ENCODE measurements at places on chromosomes 12 and 14.

DNA sequence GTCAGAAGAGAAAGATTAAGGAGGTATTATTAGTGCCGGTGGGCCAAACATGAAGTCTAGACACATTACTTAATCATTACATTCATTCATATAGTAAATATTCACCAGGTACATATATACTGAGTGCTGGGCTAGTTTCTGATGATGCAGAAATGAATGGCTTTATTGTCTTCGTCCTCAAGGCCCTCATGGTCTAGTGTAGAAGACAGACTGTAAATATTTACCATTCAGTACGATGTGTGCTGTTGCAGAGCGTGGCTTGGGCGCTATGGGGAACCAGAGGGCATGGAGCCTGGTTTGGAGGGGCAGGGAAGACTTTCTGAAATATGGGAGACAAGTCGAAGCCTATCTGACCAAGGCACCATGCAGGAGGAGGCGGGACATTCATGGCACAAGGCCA is 37.0 kb upstream of the TCL1B start:
- DNase-seq, result no peak

GRCh38 chr12:68962877-68963855 is 30.2 kb upstream of the CPM start:
- no peak for DNase-seq

DNA sequence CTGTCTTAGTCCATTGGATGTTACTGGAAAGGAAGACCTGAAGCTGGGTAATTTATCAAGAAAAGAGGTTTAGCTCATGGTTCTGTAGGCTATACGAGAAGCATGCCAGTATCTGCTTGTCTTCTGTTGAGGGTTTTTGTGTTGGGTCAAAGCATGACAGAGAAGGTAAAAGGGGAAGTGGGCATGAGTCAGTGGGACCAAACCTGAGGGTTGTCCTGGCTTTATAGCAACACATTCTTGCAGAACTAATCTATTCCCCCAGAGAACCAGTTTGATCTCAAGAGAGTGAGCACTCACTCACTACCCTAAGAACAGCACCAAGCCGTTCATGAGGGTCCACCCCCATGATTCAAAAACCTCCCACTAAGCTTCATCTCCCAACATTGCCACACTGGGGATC is 19.0 kb upstream of the KRAS start:
- DNase-seq, result no peak

- DNase-seq, result peak; percentile 10
These were observed 4.0 kb upstream of the CKAP4 start for GRCh38 chr12:106251631-106252455.

DNA sequence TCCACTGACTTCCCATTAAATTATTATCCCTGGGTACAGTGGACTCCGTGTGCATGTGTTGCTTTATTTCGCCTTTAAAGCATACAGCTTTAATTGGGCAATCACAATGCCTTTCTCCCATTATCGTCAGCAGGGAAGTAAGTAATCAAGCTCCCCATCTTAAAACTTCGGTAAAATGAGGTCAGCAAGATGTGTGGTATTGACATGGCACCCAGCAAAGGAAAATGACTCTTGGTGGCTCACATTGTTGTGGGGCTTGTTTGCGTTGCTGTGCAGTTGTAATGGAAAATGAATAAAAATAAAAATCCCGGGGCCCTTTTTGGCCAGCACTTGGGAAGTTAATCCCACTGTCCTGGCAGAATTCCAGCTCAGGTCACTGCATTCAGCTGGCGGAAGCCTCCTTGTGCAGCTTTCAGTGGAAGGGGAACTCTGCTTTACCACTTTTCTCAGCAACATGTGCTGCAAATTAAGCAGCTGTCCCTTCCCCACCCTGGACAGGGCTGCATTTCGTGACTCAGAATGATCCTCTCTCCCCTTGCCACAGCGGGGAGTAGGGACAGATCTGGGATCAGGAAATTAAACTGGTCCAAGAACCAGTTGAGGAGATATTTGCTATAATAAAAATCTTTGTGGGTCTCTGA is 13.9 kb upstream of the ATP2A2 start:
- peak; percentile 89 for DNase-seq

DNA sequence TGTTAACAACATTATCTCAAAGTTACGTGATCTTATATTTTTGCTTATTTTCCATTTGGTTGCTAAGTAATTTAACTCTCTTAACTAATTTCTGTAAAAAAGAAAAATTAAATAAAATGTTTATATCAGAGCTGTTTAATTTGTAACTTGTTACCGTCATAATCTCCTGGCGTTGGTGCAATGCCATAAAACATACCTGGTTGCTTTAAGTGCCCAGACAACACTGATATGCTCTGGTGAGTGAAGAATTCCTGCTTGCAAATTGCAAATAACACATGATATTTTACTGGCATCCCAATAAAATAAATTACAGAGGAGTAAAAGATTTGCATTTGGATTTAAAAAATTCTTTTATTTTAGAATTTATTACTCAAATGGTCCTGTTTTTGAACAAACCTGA is 640.1 kb upstream of the MIS18BP1 start:
- DNase-seq, result no peak

GRCh38 chr12:89800435-89800834 is 91.8 kb upstream of the ATP2B1 start:
- no peak for DNase-seq

- DNase-seq, result no peak
These were observed 26.2 kb upstream of the HSP90B1 start for GRCh38 chr12:103903993-103904392.

- DNase-seq, result peak; percentile 58
These were observed 647 bp upstream of the SIX1 start for GRCh38 chr14:60649875-60650372.

- no peak for DNase-seq
These were observed 111.9 kb downstream of the CALM1 start for GRCh38 chr14:90508536-90509254.

GRCh38 chr14:104588066-104588857 is 8.7 kb downstream of the C14orf180 start:
- no peak for DNase-seq

DNA sequence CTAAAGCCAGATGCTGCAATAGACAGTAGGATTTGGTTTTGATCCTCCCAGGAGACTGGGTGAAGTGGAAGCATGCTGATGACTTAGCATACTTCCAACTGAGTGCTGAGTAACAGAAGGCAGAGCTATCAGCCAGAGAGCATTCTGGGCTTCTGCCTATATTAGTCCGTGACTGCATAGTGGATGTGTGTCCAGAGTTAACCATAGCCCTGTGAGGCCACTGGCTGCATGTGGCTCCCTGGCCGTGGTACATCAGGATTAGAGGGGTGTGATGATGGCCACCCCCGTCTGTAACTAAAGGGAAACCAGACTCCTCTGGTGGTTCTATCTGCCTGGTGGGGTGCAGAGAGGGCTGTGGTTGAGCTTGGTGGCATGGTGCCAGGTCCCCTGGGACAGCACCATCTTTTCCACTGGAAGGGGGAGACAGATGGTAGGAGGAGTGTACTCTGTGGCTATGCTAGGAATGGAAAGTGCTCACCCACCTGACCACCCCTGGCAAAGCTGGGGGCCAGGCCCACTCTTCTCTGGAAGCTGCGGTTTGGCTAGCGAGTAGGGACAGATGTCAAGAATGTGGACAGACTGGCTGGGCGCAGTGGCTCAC is 27.4 kb downstream of the ABCD4 start:
- DNase-seq, result peak; percentile 26

DNA sequence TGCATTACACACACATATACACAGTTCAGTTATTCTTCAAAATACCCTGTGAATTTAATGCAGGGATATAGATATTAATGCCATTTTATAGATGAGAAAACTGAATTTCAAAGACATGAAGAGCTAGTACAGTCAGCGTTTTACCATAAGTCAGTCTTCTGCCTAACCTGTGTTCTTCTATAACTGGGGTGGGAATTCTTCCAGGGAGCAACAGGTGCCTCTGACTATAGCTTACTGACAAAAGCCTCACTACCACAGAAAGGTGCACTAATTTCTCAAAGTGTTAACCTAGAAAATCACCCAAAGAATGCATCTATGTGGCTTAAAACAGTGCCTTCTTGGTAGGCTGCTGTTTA is 84.4 kb downstream of the STXBP6 start:
- DNase-seq, result no peak

DNA sequence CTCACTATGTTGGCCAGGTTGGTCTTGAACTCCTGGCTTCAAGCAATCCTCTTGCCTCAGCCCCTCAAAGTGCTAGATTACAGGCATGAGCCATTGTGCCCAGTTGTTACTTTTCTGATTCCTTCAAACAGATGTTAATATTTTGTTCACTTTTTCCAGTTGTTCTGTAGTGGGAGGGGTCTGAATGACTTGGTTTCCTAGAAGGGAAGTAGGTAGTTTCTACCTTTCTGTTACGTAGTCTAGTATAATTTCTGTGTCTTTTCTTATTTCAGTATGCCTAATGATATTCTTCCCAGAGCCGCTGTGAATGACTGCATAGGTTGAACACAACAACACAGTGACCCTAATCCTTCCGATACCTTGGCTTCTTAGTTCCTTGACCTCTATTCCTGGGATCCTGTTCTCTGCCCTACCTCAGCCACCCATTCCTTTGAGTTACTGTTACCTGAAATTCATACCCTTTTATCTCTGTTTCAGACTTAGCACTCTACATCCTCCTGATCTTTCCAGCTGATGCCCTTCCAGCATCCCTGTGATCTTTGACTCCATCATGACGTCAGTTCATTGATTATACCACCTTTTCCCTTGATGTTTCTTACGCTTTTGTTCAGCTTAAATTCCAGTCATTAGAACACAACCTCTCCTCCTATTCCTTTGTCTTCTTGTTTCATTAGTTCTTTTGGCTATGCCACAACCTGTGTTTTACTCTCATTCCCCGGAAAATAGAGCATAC is 33.3 kb downstream of the RCOR1 start:
- no peak for DNase-seq

DNA sequence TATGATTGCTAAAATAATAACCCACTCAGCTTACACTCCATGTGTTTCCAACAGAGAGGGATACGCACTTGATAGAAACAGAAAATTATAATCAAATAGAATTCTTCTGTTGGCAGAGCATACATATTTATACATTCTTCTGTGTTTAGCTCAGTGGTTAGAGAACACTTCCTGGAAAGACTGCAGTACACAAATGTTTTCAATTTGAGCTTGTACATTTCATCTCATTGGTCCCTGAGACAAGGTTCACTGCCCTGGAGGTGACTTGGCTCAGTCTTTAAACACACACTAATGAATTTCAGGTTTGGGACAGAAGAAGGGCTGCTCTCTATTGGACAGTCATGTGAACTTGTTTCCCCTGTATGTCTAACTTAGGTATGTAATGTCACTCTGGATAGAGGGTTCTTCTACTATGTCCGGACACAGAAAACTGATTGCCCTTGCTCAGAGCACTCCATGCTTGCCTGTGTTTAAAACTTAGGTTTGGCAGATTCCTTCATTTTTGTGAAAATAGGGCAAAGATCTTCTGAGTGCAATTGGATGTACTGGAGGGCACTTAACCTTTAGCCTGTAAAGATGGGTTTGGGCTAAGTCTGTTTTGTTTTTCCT is 22.9 kb downstream of the PROX2 start:
- peak; percentile 9 for DNase-seq

DNA sequence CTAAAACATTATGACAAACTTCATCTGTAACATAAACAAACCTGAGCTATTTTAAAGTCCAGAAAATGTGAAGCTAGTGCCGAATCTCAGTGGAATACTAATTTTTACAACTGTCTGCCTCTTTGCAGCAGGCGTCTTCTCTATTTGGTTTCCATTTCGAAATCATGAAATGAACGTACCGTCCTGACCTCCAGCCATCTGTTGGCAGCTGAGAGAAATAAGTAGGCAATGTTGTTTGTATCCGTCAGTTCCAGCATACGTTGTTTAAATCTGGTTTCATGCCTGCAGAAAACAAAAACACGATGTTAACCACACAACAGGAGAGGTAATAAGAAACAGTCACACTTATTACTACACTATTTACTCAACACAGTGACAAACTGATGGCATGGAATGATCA is 54.3 kb upstream of the KCNJ8 start:
- no peak for DNase-seq

GRCh38 chr14:93978735-93979134 is 2.4 kb upstream of the ASB2 start:
- no peak for DNase-seq

- DNase-seq, result peak; percentile 77
These were observed 494.3 kb upstream of the ATXN7L3B start for GRCh38 chr12:74043343-74043742.

GRCh38 chr12:132804426-132804861 is 24.2 kb downstream of the GOLGA3 start:
- DNase-seq, result no peak

DNA sequence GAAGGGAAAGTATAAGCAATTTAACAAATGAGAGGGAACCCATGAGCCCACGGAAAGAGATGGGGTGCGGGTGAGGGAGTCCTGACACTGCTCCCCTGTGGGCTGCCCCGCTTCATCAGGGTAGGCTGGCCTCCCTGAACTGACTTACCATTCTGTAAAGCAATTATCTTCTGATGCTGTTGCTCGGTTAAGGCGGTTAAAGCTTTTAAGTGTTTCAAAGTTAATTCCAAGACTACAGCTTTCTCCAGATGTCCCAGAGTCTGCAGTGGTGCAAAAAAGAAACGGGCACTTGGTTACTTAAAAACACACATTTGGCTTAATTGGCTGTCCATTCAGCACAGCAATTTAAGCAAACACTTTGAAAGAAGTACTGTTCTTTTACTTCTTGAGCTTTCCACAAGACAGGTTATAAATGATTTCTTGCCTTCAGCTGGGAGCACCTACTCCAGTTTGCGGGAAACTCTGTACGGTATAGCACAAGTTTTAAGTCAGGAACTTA is 1.3 kb downstream of the BHLHE41 start:
- peak; percentile 36 for DNase-seq

DNA sequence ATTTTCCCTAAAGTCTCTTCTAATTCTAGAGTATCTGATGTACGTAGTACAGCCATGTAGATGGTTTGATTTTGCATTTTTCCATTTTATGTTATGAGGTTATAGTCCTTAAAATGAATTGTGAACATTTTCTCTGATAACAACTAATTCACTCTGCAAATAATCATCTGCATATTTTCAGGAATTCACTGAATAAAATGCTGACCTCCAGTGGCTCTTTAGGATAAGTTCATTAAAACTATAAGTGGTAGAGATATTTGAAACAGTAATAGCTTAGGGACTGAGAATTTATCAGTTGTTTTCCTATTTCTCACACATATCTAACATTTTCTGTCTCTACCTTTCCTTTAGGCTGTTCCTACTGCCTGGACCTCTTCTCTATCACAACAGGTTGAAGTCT is 4.4 kb downstream of the MSRB3 start:
- no peak for DNase-seq

GRCh38 chr12:91239481-91239880 is 56.9 kb upstream of the DCN start:
- no peak for DNase-seq

GRCh38 chr12:19643635-19644034 is 204.3 kb downstream of the AEBP2 start:
- peak; percentile 42 for DNase-seq

DNA sequence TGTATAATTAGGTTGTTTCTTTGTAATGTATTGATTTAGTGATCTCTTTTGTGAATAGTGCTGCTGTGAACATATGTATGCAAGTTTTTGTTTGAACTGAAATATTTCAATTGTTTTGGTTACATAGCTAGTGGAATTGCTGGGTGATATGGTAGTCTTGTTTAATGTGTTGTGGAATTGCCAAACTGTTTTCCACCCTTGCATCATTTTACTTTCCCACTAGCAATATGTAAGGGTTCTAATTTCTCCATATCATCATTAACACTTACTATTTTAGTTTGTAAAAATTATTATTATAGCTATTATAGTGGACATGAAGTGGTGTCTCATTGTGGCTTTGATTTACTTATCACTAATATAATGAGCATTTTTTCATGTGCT is 5.9 kb downstream of the G2E3 start:
- DNase-seq, result no peak

- peak; percentile 65 for DNase-seq
These were observed 33.2 kb downstream of the SAMD4A start for GRCh38 chr14:54599966-54600716.

Measured in M059J (cell line).